Cardiac septum (tissue), 1 donor: ENCODE measurements at places on chromosomes 12 and 14.

DNA sequence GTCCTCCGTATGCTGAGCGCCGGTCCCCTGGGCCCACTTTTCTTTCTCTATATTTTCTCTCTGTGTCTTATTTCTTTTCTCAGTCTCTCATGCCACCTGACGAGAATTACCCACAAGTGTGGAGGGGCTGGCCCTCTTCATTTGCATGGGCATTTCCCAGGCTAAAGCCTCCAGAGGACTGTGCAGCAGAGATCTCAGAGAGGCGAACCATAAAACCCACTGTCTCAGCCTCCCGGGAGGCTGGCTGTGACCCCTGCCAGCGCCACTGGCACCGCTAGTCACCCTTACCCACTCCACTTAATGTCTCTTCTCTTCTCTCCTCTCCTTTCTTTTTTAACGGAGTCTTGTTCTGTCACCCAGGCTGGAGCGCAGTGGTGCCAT, 7.1 kb upstream of the SERPINA9 start:
- no peak for DNase-seq

DNA sequence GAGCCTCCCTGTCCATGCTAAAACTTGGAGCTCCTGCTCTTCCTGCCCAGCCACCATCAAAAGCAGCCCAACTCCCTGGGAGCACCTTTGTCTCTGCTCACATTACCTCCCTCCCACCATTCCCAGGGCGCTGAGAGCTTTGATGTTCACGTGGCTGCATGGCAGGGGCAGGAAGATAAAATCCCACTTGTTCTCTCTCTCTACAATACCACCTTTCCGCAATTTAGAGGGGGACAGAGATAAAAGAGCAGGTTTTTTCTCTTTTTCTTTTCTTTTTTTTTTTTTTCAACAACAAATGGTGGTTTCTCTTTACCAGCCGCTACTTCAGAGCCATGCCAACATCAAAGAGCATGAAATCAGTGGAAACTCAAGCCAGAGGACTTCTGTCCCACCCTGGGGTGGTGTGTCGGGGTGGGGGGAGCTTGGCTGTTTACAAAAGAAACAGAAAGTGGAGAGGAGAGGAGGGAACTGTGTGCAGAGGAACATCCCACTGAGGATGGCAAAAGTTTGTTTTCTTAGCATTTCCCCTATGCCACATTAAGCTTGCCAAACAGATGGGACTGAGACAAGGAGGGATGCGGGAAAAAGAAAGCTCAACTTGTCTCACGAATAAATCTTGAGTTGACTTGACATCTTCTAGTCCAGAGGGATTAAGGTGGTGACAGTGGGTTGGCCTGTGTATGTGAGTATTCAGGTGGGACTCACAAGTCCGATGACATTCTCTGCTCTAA, 103.7 kb upstream of the NUDT4 start:
- DNase-seq: no peak

- DNase-seq: no peak
These were observed 36.5 kb downstream of the CORO1C start for GRCh38 chr12:108694812-108695278.

GRCh38 chr12:85740186-85740585, 96.0 kb downstream of the RASSF9 start:
- DNase-seq: no peak

GRCh38 chr12:53804429-53804828, 52.6 kb upstream of the CISTR start:
- DNase-seq: no peak
